NCI-H2081 treated with DMSO at 0.1 percent for 48 hours (cell line): ENCODE measurements at places on chromosomes 13 and 19.

DNA sequence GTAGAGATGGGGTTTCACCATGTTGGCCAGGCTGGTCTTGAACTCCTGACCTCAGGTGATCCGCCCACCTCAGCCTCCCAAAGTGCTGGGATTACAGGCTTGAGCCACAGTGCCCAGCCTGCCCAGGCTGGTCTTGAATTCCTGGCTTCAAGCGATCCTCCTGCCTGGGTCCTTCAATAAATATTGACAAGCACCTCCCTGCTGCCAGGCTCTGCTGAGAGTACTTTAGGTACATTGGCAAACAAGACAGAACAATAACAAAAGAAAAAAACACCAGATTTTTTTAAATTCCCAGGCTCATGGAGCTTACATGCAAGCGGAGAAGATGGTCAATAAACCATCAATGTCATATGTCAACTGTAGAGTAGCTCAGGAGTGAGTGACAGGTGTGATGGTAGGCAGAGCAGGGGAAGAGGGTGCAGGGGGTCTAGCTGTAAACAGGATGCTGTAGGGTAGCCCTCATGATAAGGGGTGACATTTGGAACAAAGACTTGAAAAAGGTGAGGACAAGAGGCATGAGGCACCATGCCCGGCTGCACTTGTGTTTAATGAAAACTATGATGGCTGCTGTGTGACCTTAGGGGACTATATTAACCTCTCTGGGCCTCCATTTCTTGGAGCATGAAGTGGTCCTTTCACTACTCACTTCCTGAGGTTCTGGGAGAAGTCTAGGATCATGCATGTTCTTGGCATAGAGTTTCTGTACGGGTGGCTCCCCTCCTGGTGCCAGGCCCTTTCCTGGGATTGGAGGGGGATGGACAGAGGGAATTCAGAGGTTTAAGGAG lies 19.6 kb downstream of the SULT2B1 start:
- no peak for DNase-seq

DNA sequence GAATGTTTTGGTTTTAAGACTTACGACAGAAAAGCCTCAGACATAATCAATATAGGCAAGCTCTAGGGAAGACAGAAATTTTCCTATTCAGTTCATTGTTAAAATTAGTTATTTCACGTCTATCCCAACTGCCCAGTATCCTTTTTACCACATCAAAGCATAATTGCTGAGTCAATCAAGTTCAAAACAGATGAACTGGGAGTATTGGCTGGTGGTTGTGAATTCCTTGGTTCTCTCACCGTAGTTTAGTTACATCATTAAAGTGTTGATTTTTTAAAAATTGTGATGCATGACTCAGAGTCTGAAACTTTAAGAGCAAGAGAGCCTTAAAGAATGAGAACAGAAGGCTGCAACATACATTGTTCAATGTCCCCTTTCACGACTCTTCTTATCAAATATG lies 143.3 kb upstream of the FREM2 start:
- DNase-seq = no peak

DNA sequence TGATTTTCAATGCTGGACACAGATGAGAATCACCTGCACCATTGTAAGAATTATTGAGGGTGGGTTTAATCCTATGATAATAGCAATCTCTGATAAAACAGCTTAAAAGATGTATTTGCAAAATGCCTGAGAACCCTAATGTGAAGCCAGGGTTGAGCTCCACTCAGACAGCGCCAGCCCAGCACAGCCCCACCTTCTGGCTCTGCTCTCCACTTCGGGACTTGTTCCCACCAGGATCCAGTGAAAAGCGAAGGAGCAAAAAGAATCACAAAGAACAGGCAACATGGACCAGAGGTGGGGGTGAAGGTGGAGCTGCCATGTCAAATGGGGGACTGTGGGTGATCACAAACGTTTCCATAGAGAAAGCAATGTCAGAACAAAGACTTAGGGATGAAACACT lies 18.6 kb upstream of the ZNF816 start:
- DNase-seq = no peak

DNA sequence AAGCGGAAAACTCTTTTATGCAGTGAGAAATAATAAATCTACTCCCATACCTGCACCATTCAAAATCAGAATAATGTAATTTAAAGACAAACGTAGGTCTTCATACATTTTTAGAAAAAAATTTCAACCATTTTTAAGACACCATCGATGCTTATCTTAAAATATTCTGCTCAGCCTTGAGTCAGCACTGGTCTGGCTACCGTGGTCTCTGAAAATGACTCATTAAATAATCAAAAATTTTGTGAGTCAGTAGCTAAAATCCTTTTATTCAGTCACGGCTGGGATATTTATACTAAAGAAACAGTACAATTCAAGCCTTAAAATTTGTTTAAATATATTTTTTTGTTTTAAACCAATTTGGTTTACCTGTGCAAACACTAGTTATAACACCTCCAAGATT lies 2862.8 kb upstream of the PCDH20 start:
- DNase-seq = no peak

DNA sequence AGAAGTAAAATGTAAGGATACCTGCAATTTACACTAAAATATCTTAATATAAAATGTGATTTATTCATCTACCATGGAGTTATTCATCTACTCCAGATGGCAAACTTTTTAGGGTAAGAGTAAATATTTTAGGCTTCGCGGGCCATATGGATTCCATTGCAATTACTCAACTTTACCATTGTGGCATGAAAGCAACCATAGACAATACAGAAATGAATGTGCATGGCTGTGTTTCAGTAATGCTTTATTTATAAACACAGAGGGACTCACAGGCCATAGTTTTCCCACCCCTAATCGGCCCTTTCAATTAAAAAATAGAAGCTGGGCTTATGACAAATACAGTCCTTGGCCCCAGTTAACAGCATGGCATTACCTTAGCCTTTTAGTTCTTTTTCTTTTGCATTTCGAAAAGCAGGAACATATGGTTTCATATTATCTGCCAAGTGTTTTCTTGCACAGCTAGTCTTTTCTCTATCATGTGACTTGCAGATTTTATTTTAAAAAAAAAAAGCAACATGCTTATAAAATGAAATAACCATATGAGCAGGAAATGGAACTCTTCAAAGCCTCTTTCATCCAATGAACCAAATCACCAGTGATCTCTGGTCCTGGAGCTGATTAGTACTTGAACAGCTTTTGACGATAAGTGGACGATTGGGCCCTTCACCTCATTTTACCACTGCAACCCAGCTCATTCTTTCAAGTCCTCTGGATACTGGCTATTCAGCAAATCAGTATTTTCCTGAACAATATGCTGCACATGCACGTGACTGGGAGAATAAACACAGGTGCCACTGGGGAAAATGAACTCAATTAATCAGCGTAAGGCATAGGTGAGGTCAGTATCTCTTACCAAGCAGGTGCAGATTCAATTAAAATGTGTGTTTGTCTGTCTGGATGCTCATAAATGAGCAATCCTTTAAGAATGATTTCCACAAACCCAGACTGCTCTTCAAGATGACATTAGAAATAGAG lies 63.9 kb downstream of the LHFPL6 start:
- DNase-seq = peak; percentile 88

GRCh38 chr13:36370108-36370429 lies 23.9 kb upstream of the SPART start:
- DNase-seq = no peak
